Naive thymus-derived CD8-positive, alpha-beta T cell (primary cell): ENCODE measurements at places on chromosomes 1 and 21. TPM values are rescaled to one million over a fixed set of nuclear protein-coding genes. Genes with fewer than 3 reads are reported as not detected.
A peak's percentile ranks its signal among the peaks of the same experiment; 100 is the strongest.

The FBXO42 gene
- 27.4 TPM for total RNA-seq

- no peak for DNase-seq
Measured at GRCh38 chr1:53951697-53952096, 5.5 kb downstream of the LRRC42 start.

DNA sequence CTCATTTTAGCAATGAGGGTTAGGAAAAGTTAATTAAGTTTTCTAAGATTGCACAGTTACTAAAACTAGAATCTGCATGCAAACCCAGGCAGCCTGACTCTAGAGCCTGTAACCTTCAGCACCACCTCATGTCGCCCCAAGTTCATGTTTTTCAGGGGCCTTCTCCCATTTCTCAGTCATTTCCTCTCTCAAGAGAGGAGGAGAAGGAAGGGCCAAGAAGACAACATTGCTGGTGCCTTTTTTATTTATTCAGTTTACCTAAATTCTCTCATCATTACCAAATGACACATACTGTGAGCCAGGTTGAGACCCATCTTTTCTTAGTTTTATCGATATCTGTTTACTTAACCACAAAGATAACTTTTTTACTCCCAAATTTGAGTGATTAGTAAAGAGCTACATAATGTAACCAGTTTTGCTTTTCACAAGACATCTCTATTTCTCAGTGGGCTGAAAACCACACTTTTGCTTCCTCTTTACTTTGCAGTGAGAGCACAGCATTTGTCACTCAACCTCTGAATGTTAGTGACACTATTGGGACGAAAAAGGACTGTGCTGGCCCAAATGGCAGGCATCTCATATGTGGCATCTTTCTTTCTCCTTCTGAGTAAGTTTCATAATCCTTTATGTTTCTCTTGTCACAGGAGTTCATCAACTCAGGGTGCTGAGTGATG lies at the start of gene CD101:
Gene CD101, plus strand, starts transcription at position 507 of the 674 bp plus-strand sequence. Its CDS starts 58 bp downstream, at position 565.
- no peak for DNase-seq

The CRYZ gene
- 19.1 TPM for total RNA-seq

DNA sequence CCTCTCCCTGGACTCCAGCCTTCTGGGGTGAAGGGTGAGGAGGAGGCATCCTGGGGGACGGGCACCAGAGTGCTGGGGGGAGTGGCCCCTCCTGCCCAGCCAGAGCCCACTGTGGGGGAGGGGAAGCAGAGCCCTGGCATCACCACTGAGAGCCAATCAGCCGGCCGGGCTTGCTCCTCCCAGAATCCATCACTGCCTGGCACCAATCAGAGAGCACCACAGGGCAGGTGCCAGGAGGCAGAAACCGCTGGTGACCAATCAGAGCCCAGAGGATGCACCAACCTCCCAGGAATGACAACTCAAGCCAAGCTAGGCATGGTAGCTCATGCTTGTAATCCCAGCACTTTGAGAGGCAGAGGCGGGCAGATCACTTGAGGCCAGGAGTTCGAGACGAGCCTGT lies 27.9 kb downstream of the CASZ1 start:
- DNase-seq, result no peak

The FCRL1 gene
- total RNA-seq, result 14.0 TPM

DNA sequence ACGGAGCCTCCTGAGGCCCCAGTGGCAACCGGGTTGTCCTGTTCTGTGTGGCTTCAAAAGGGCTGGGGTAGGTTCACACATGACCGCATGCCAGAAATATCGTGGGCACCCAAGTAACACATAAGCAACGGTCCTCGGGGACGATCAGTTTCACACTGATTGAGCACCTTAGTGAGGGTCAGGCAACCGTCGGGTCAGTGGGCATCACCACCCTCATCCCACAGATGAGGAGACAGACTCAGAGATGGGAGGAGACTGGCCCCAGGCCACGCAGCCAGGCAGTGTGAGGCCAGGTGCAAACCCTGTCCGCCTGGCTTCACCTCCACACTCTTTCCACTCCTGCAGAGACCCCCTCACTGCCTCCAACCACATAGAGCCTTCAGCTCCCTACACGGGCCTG lies 309.8 kb downstream of the MATN1 start:
- no peak for DNase-seq

GRCh38 chr1:27086026-27086425 lies 68.9 kb downstream of the SLC9A1 start:
- no peak for DNase-seq

The ISG15 gene
- 30.3 TPM for total RNA-seq

The MAGI3 gene
- total RNA-seq, result 2.7 TPM

DNA sequence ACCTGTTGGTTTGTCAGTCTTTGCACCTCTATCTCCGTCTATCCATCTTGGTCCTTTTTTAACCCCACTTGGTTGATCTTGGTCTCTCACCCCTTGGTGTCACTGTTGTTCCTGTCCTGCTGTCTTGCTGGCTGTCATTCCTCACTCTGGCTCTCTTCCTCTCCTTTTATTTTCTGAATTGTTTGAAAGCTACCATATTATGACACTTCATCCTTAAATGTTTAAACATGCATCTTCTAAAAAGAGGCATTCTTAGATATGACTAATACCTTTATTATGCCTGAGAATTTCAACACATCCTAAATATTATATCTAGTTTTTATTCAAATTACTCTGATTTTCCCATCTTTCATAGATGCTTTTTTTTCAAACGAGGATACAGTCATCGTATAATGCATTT lies 37.0 kb downstream of the BACH1 start:
- no peak for DNase-seq

The AGMAT gene
- total RNA-seq, result 11.3 TPM

DNA sequence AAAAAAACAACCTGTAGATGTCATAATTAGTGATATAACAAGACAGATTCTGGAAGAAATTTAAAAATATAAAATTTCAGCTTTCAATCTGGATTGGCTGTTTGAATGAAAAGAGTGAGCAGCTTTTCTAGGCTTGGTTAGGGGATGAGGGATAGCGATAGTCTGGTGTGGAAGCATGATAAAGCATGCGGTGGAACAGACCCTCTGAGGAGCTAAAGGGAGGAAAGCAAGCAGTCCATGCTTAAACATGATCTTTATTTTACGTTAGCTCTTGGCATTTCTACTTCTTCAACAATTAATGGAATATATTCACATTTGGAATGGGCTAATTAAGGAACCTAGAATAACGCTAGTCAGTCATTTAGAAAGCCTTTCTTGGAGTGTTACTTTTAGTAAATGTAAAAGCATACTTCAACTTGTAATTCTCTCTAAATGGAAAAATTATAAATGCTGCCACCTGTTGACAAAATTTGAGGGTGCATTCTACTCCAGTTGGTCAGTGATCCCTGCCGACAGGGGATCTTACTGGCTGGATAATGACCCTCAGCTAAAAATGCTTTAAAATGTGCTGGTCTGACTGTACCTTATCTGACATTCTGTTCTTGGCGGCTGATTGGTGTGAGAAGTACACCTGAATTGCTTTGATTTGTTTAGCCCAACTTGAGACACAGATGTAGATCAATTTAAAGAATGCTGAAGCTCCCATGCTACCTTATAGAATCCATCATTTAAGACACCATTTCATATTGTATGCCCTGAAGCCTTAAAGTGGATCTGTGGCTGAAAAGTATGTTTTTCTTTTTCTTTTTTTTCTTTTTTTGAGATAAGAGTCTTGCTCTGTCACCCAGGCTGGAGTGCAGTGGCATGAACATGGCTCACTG lies 61.2 kb downstream of the AK4 start:
- DNase-seq, result peak; percentile 22

GRCh38 chr21:42091899-42092508 lies 20.9 kb downstream of the UMODL1 start:
- DNase-seq, result no peak

The RGSL1 gene
- total RNA-seq, result not detected

GRCh38 chr1:58620926-58621325 lies 43.9 kb upstream of the TACSTD2 start:
- no peak for DNase-seq

The RBM11 gene
- 12.5 TPM for total RNA-seq

DNA sequence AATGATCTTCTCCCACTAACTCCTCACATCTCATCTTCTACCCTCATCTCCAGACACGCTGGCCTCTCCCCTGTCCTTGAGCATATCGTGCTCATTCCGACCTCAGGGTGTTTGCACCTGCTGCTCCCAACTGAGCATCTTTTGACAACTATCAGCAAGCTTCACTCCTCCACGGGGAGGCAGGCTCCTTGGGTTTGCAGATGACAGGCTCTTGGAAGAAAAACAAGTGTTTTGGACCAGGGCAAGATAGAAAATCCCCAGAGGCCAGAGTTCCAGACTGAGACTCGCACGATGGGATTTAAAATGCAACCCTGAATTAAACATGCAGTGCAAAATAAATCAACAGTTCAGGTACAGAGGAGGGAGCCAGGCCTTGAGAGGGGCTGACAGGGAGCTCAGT lies 246.7 kb downstream of the PTPRU start:
- no peak for DNase-seq

GRCh38 chr1:44237721-44238457 lies 24.6 kb downstream of the DMAP1 start:
- peak; percentile 22 for DNase-seq

DNA sequence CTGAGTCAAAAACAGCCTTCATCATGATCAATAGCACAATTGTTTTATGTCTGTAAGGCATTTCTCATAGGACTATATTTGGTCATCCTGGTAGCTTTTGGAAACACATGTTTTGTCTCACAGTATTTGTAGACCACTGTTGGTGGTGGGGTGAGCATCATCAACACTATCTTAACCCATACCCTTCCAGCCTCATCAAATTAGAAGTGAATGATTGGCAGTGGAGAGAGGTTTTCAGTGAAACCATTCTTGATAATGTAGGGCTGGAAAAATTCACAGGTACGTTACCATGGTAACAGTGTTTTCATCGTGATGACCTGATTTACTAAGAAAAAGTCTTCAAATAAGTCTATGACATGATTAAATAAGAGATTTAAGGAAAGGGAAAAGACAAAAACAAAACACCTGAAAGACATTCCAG lies 45.3 kb upstream of the C1orf105 start:
- DNase-seq, result no peak

DNA sequence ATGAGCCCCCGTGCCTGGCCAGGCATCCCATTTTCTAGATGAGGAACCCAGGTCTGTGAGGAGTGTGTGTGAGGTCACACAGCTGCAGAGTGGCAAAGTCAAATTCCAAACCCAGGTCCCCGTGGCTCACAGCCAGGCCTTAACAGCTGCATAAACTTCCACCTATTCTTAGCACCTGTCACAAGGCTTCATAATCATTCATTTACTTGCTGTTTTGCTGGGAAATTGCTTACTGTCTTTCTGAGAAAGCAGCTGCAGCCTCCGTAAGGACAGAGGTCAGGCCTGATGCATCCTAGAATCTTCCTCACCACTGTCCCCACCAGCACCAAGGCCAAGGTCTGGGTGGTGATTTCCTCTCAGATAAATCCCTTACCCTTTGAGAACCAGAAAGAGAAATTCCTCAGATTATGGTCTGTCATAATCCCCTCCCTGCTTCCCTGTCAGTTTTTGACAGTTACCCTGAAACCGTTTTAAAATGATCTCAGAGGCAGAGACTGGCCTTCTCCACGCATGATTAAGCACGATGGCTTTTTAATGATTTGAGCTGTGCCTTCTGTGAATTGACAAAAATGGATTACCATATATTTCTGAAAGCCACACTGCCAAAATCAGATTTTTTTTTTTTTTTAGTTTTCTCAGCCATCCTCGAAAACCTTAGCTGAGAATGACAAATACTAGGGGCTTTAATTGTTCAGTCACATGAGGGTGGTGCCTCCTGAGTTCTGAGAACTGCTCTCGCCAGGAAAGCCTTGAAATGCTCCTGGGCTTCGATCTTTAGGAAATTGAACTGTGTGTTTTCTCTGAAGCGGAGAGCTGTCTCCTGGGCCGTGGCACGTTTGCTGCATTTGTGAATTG lies 70.0 kb upstream of the SELENON start:
- DNase-seq, result no peak

DNA sequence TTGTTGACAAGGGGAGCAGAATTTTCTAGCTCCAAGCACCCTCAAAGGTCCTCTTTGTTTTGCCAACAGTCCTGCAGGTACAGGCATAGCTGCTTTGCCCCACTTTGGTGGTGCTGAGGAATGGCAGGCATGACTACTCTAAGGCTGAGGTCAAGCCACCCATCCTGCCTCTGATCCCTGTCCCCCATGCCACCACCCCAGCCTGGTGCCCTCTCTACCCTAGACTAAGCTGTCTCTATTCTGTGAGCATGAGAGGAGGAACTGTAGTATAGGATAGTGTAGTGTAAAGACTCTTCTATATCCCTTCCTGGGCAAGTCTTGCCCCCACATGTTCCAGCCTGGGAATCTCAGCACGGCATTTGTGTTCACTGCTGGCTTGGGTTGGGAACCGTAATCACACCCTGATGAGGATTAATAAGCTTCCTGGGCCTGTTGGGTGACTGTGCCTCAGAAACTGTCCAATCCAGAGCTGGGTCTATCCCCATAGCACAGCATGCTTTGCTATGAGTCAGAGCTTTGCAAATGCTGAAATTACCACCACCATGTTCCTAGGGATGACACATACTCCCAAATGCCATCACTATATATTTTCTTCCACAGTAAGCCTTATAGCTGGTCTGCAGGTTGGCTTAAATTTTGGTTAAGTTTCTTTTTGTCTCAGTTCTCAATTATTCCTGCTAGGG lies 105.7 kb upstream of the PPP2R5A start:
- DNase-seq, result no peak

DNA sequence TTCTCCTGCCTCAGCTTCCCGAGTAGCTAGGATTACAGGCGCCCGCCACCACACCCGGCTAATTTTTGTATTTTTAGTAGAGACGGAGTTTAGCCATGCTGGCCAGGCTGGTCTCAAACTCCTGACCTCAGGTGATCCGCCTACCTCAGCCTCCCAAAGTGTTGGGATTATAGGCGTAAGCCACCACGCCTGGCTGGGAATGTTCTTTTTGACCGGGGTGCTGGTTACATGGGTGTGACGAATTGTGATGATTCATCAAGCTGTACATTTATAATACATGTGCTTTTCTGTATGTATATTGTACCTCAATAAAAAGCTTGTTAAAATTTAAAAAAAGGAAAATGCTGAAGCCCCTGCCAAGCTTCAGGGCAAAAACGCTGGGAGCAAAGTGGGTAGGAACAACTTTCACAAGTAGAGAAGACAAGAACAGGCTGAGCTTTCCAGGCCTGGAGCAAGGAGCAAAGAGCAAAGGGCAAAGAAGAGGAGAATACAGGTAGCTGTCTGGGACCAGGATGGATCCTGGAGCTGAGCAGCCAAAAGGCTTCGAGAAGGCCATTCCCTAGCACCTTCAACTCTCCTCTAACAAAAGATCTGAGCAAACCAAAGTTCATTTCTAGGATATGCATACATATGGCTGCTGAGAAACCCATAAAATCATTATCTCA lies 20.5 kb upstream of the YRDC start:
- no peak for DNase-seq

- DNase-seq, result no peak
Measured at GRCh38 chr1:20069874-20070273, at the start of gene PLA2G5. Gene PLA2G5 (plus strand): TSS chr1:20070194. CDS start chr1:20084831, 14,637 bp downstream.

The NR1I3 gene
- total RNA-seq, result not detected

- no peak for DNase-seq
Measured at GRCh38 chr1:29180497-29181412, 945 bp downstream of the SRSF4 start.

The OR2T11 gene
- not detected for total RNA-seq
